ENCODE measurements at places on chromosomes 3 and 15.

DNA sequence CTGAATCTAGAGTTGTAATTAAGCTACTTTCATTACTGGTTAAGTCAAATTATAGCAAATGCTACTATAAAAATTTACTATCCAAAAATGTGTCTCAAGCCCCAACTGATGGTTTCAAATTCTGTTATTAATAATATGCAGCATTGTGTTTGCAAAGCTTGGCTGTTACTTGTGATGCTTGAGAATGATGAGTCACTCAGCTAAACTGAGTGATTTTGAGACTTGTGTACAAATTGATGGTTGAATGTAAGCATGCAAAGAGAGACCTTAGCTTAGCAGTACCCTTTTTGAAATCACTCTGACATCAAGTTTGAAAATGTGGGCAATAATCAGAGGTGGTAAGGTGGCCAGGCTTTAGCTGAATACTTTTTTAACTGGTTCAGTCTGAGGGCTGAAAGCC, 27.6 kb downstream of the OPA1 start:
- DNase-seq = no peak

- no peak for DNase-seq
Measured at GRCh38 chr15:80414546-80415357, 10.6 kb downstream of the ARNT2 start.

GRCh38 chr3:171551296-171551695, 91.1 kb upstream of the TNIK start:
- no peak for DNase-seq

GRCh38 chr3:70224337-70224736, 88.1 kb downstream of the MDFIC2 start:
- no peak for DNase-seq

DNA sequence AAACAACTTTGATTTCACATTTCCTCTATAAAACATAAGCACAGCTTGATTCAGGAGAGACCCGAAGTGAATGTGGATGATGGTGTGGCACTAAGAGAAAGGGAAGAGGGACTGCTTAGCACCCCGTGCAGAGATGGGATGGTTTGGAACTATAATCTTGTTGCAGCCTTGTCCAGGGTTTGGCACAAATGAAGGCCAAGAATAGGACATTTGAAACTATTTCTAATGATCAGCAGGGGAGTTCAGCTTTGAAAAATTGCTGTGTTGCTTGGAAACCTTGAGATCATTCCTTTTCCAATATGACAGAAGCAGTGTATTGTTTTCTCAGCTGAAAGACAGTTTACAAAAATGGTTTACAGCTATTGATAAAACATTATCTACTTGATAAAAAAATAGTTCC, 49.7 kb downstream of the ASB7 start:
- DNase-seq = no peak

GRCh38 chr3:119206611-119207511, 33.5 kb downstream of the UPK1B start:
- no peak for DNase-seq

DNA sequence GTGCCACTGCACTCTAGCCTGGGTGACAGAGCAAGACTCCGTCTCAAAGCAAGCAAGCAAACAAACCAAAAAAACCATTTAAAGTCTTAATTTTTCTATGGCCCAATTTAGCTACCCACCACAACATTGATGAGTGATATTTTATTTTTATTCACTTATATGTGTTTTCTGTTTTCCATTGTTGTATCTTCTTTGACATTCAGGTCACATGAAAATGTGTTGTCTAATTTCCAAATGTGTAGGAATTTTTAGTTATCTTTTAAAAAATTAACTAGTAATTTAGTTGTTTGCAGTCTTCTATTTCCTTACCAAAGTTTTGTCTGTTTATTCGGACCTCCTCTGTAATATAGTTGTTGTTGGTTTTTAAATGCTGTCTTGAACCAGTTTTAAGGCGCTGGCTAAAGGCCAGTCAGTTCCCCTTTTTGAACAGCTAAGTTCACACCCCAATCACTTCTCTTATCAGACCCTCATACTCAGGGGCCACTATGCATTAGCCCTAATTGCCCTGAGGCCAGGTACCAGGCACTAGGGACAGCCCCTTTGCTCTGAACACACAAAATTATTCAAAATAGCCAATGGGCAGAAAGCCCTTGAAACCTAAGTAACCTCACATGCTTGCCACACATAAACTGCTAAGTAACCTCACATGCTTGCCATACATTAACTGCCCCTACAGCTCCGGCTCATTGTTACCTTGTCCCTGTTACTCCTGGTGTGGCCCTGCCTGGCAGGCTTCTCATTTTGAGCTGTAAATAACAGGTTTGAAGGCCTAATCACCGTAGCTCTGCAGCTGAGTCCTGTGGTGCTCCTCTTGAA, 4.3 kb upstream of the CCR4 start:
- DNase-seq = no peak

DNA sequence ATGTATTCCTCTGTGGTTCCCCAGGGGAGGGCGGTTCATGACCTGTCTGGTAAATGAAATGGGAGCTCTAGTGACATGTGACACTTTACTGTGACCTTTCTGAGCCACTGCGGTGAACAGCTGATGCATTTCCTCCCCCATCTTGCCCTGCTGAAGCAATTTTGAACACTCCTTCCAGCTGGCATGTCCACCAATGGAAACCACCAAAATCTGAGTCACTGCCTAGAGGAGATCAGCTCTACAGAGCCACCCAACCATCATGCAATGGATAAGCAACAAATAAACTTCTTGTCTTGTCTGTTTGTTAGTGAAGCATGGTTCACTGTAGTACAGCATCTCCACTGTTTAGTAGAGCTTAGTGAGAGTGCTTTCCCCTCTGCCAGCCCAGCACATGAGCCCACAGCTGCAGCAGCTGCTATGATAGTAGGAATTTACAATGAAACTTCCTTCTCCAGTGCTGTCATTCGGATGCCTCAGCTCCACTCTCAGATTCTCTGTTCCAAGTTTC, 479.4 kb downstream of the NTRK3 start:
- DNase-seq = no peak
